ENCODE measurements at places on chromosomes 2 and 18.

DNA sequence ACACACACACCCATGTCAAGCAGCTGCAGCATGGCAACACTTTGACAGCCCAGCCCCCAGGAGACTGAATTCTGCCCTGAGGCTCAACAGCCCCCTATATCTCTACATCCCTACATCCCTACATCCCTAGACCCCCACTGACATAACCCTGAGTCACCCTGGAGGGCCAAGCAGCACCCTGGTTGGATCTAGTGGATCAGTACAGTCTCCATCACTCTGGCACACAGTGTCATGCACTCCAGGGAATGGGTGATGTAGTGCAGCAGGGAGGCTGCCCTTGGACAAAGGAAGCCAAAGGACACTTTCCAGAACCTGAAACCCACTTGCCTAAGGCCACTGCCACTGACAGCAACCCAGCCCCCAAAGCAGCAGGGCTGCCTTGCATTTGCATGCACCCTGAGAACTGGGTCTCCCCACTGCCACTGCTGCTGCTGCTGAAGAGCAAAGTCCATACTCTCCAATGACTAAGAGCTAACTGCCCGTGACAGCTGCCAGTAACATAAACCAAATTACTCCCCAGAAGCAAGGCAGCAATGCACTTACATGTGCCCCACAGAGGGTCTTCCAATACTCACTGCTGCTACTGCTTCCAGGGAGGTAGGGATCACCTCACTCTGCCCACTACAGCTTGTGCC, 681.6 kb upstream of the KLHL29 start:
- DNase-seq: no peak

- DNase-seq: no peak
Observed at GRCh38 chr2:237434866-237435311, 20.9 kb upstream of the COL6A3 start.

DNA sequence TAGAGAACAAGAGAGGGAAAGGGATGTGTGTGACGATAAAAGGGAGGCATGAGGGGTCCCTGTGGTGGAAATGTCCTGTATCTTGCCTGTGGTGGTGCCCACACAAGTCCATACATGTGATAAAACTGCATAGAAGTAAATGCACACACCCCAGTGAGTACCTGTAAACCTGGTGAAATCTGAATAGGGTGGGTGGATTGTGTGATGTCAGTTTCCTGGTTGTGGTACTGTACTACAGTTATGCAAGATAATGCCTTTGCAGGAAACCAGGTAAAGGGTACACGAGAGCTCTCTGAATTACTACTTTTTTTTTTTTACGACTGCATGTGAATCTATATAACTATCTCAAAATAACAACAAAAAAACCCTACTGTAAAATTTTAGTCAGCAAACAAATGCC, 22.1 kb downstream of the SERPINE2 start:
- DNase-seq: no peak

- no peak for DNase-seq
Observed at GRCh38 chr2:240952496-240953246, 45.7 kb upstream of the SNED1 start.

- no peak for DNase-seq
Observed at GRCh38 chr2:225948903-225949302, 549.4 kb downstream of the NYAP2 start.

DNA sequence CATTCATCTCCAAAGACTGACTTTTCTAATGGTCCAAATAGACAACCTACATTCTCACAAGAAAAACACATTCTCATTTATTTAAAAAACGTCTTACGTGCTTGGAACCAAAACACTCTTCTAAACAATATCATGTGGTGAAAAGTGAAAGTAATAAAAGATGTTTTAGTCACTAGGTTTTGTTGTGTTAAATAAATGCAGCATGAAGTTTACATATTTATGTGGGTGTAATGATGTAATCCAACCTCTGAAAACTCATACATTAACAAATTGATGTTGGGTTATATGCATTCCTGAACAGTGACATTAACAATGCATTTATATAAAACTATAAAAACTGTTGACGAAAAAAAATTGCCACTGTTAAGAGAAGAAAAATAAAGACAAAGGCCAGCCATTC, 55.1 kb upstream of the ACVR2A start:
- DNase-seq: no peak

GRCh38 chr2:98693477-98693876, 37.5 kb downstream of the MGAT4A start:
- no peak for DNase-seq

DNA sequence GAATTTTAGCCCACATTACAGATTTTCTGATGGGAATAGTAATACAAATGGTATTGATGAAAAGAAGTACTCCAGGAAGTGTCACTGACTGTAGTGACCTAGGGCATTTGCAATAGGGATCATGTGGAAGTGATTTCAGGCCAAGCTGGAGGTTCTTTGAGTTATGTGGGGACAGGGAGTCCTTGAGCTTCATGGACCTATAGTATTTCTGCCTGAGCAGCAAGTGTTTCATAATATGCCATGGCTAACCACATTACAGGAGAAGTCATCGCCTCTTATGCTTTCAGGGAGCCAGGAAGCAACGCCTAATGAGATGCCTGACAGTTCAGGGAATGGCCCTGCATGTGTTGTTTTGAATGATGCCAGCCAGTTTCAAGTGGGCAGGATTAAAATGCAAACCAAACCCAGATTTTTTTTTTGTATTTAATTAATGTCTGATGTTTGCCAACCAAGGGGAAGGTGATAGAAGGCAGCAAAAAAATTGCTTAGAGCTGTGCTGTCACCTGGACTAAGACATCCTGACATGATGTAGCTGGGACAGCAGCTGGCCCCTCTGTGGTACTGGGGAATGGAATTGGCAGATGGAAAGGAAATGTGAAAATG, 109.5 kb downstream of the RAPGEF4 start:
- no peak for DNase-seq

Measured in NCI-H446 treated with DMSO at 0.1 percent for 48 hours (cell line).